ENCODE measurements at places on chromosomes 7 and 10.

GRCh38 chr7:166338-167060 lies 25.9 kb upstream of the FAM20C start:
- no peak for DNase-seq

GRCh38 chr10:102410429-102411073 lies 8.0 kb downstream of the PSD start:
- DNase-seq: no peak

DNA sequence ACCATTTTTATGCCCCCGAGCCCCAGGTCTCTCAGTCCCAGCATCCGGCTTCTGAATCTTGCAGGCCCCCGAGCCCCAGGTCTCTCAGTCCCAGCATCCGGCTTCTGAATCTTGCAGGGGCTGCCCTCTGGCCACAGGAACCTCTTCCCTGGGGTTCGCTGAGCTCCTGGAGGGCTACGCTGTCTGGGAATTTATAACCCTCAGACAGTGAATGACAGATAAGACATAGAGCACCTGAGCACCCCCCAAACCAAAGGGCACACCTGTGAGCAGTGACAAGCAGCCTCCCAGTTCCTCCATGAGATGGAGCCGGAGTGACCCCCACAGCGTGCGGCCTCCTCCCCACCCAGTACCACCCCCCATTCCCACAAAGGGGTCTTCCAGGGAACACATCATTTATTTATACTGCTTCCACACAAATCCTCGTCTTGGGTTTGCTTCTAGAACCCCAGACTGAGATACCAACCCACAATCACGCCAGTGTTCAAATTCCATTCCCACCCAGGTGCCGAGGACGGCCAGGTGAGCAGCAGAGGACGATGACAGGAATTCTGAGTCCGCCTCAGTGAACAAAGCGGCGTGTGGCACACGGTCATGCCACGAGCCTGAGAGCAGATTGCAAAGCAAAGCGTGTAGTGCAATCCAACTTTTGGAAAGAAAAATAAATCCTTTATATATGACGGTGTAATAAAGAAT lies 57.7 kb upstream of the FAM20C start:
- no peak for DNase-seq

DNA sequence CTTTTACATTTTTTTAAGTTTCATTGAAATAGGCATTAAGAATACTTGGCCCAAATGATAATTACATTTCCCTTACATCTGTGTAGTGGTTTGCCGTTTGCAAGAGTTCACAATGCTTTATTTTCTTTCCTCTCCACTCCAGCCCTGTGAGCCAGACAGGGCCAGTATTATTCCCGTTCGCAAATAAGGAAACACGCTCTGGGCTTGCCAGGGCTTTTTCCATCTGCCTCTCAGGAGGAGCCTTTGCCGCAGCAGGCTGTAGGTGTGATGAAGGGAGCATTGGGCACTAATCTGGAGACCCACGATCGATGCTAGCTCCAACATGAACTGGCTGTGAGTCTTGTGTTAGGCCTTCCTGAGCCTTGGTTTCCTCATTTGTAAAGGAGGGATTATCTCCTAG lies 154.4 kb downstream of the GALNT17 start:
- DNase-seq: no peak

GRCh38 chr10:124648131-124648475 lies 96.1 kb downstream of the FAM53B start:
- DNase-seq: no peak

DNA sequence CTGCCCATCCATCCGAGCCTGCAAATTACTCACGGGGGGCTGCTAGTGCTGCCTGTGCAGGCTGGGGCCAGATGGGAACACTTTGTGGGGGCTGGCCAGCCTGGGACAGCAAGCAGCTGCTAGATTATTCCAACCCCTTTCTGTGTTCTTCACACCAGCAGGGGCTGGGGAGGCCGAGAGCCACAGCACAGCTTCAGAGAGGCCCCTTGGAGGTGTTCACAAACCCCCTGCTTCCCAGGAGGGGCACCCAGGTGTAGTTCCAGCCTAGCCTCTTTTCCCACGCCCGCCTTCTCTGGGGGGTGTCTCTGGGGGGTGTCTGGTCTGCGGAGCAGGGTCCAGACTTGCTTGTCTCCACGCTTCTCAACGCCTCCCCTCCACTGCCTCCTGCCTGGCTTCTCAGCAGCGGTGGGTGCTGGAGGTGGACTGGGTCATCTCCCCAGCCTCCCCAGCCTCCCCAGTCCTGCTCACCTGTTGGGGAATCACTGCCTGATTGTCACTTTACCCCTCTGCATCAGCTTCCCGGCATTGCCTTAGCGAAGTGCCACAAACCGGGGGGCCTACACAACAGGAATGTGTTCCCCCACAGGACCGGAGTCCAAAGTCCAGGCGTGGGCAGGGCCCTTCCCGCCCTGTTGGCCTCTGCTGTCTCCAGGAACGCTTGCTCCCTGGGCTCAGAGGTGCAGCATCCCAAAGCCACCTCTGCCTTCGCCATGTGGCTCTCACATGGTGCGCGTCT lies 74.0 kb upstream of the EN2 start:
- no peak for DNase-seq

DNA sequence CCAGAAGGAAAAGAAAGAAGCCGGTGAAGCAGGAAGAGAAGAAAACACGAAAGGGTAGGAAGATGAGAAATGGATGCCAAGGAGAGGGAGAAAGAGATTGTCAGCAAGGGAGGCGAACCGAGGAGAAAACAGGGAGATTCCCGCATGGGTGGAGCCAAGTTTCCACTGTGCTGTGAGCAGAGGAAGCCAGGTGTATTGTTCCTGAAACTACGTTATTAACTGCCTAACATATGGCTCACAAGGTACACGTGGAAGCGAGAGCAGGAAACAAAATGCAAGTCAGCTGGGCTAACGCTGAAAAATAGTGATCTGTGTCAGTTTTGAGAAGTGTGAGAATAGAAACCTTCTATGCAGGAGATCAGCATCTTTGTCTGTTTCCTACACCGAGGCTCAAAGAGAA lies 20.4 kb upstream of the HIPK2 start:
- no peak for DNase-seq

DNA sequence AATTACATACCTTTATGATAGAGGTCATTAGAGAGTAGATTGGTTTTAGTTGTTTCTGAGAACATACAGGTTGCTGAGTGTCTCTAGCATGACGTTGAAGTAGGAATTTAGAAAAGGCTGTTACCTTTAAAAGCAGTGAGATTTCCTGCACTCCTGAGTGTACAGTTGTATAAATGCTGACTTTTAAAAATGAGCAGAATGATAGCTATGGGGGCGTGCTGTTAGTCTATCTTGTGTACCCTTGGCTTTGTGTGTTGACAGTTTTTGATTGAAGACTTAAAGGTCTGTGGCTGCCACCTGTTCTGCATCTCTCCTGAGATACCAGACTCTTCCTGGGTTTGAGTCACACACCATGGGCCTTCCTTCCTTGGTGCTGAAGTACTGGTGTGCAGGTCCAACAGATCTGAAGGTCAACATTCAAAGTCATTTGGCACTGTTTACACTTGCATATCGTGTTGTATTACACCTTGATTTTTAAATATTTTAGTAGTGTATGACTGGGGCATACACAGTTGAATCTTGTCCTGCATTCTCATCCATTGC lies 23.8 kb downstream of the DNAJB6 start:
- DNase-seq: no peak

DNA sequence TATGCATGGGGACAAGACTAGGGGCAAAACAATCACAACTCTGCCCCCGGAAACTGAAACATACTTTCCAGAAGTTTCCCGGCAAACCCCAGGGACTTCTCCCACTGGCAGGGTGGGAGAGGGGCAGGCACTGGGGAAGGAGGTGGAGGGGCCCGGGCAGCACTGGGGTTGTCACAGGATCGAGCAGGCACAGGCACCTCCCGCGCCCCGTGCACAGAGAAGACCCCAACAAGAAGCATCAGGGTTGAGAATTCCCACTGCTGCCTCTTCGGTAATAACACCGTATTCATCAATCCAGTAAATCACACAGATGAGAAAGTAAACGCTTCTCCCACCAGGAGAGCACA lies 490.5 kb downstream of the PTPRN2 start:
- no peak for DNase-seq

- no peak for DNase-seq
These were observed 166.7 kb upstream of the SH2B2 start for GRCh38 chr7:102119925-102120324.

DNA sequence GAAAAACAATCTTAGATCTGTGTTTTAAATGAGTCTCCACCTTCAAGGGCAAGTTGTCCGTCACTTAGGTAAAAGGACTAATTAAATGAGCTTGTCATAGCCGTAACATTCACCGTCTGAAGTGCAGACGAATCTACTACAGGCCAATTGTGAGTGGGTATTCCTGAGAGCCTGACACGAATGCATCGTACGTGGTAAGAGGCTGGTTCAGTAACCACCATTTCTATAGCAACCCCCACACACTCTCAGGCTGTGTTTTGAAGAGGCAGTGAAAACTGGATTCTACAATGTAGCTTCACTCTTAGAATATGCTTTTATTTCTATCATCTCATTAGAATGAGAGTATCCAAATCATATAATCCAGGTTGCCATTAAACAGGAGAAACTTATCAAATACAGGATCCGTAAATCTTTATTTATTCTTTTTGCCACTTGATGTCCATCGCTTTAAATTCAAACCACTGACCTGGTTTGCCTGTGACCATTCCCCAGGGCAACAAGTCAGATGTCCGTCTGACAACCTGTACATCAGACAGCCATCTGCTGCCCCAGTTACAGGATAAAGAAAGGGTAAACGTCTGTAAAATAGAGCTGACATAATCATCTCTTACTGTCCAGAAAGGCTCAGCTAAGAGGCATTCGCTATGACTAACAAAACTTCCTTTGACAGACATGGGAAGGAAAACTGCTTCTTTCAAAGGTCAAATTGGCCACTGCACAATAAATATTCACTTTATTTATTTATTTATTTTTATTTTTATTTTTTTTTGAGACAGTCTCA lies 70.3 kb upstream of the NMT2 start:
- no peak for DNase-seq

DNA sequence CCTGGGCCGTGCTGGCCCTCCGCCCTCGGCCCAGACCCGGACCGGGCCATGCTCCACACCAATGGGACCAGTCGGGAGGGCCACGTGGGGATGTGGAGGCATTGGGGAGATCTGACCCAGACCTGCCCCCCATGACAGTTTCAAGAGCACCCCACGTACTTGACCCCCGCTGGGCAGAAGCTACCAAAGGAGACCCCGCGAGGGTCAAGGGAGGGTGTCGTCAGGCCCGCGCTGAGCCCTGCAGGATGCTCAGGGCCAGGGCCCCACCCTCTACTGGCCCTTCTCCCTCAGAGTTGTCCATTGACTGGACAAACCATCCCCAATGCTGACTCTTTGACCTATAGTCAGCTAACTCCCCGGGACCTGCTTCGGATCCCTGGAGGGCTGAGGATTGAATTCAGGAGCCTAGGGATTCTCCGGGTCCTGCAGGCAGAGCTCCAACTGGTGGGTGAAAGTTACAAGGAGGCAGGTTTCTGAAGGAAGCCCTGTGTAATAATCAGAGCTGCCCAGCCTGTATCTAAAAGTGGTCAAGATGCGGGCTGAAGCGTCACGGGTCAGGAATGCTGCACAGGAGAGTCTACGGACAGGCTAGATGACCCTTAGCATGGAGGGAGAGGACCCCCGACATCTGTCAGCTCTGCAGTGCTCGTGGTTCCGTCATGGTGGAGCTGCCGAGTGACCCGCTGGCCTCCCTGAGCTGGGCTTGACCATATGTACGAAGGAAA lies 498 bp upstream of the CALHM2 start:
- no peak for DNase-seq

DNA sequence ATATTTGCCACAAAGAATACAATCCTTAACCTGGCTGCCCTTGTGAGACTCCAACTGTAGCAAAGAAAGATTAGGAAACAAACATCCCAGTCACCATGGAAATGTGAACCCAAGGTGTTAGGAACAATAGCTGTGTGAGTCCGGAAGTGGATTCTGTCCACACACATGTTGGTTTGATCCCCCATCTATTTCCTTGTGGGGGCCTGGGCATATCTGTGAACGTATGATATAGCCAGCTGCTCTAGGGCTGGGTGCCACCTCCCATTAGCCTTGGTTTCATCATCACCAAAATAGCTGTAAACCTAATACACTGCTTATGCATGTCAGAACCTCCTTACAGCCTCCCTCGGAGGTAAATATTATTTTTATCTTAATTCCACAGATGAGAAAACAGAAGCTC lies 26.4 kb downstream of the GRK5 start:
- DNase-seq: no peak

DNA sequence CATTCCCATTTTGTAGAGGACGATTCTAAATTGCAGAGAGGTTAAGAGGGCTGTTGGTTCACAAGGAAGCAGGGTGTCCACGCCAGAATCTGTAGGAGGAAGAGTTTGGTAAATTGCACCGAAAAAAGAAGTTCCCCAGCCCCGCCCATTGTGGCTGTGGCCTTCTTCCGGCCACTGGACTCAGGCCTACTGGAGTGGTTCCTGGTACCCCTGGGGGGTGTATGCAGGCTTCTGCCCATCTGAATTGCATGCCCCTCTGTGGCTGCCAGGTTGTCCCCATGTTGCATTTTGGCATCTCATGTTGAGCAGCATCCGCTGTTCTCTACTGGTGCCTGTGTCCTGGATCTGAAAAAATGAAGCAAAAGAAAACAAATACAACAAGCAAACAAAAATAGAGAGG lies 234.2 kb downstream of the WDR11 start:
- DNase-seq: no peak

DNA sequence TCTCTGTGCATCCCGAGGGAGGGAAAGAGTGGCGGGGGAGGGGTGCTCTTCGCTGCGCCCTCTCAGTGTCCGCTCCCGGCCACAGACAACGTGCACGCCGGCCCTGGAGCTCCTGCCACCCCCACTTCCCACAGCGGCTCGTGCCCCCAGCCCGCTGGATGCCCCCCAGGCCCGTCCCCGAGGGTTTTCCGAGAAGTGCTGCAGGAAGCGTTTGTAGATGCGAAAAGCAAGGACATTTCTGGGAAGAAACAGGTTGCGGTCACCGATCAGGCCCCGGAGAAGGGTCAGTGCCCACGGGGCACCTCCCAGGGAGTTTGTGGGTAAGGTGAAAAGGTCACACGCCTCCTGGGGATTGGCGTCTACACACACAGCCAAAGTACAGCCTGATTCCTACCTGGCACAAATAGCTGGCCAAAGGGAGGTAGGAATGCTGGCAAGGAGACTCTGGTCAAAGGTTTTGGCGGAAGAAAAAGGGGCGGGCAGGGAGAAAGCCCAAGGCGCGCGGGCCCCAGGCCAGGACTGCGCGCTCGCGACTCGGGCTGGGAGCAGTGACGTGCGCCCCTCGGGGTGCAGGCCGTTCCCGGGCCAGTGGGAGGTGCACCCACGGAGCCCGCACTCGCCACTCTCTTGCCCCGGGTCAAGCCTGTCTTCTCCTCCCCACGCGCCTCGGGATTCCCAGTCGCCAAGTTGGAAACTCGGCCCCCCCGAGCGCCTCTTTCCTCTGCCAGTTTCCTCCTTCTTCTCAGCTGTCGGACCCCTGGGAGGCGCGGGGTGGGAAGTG lies 1.5 kb upstream of the NRP1 start:
- DNase-seq: no peak

DNA sequence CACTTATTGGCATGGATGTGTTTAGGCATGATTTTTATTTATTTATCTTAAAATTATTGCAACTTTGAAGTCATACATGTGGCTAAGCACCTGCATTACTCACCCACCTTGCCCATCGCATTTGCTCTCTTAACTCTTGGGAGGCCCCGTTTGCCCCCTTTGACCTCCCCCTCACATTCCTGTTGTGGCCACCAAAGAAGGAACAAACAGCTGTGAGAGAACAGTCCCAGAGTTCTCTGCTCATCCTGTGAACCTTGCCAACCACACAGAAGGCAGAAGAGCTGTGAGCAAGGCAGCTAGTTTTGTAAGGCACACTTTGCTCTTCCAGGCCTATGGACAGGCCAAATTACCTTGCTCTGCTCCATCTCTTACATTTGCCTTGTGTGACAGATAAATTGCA lies 23.6 kb upstream of the FGL2 start:
- no peak for DNase-seq

- DNase-seq: no peak
These were observed 10.9 kb downstream of the FAM3C start for GRCh38 chr7:121385056-121385799.

Measured in HFF-Myc (cell line).